CD4-positive, alpha-beta T cell treated with Interleukin-1 beta for 1 hour (primary cell): ENCODE measurements at places on chromosomes 6 and 20.

DNA sequence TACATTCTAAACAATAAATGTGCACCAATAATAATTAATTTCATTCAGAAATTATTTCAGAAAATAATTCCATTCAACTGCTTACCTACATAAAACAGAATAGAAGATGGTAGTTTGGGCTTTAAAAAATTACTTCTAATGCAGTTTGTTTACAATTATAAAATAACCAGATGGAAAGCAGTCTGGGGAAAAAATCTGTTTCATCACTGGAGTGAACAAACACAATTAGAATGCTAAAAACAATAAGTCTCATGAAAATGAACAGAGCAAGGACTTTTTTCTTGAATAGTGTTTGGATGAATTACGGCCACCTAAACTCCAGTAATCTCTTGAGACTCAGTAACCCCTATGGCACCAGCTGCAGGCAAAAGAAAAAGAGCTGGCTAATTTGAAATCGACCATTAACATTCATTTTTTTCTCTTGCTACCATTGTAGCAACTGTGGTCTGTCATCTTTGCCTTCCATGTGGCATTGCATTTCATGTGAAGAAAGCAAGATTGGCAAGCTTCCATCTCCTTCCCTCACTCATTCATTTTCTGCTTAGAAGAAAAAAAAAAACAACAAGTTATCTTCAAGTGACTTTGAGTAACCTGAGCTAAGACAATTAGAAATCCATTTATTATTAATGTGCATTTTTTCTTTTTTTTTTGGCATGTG, 88.4 kb upstream of the CEP85L start:
- no peak for DNase-seq

- DNase-seq, result no peak
These were observed 73.6 kb downstream of the ERMARD start for GRCh38 chr6:169824848-169825557.

DNA sequence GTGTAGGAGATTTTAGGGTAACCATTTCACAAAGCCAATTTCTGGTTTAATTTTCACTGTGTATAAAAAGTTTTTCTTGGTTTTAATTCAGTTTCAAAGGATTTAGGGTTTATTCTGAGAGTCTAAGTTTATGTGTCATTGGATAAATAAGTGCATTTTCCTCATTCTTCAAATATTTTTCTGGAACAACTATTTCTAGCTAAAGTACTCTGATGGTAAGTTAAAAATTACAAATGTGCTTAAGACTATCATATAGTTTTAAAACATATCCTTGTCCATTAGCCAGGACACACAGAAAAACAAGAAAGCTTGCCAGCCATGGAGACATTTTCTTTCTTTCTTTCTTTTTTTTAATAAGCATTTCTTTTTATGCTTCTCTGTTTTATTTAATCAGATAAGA, 333.0 kb downstream of the RFPL4B start:
- no peak for DNase-seq

DNA sequence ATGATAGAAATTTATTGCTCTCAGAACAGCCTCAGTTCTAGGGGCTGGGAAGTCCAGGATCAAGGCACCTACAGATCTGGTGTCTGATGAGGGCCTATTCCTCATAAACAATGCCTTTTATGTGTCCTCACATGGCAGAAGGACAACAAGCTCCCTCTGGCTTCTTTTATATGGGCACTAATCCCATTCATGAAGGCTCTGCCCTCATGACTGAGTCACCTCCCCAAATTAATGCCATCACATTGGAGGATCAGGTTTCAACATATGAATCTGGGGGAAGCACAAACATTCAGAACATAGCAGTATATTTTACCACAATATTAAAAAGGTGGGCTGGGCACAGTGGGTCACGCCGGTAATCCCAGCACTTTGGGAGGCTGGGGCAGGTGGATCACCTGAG, 58.5 kb upstream of the CCN6 start:
- DNase-seq, result no peak

- DNase-seq, result no peak
These were observed 829.4 kb downstream of the EPHA7 start for GRCh38 chr6:92589996-92590395.

DNA sequence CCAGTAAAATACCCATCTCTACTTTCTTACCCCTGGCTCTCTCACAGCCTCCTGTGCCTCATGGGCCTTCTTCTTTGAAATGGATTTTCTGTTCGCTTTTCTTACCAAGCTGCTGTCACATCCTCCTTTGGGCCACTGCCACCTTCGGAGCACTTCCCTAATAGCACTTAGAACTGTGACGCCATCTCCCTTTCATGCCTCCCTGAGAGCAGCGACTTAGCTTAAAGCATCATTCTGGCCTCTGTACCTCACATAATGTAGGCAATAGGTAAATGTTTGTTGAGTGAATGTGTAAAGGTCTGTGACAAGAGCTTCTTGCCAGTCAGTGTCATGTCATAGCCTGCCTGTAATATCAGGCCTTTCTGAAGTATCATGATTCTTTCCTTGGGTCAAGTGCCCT, 78.8 kb downstream of the ADGRG6 start:
- DNase-seq, result no peak

GRCh38 chr6:170313716-170314295, 7.2 kb downstream of the FAM120B start:
- no peak for DNase-seq

DNA sequence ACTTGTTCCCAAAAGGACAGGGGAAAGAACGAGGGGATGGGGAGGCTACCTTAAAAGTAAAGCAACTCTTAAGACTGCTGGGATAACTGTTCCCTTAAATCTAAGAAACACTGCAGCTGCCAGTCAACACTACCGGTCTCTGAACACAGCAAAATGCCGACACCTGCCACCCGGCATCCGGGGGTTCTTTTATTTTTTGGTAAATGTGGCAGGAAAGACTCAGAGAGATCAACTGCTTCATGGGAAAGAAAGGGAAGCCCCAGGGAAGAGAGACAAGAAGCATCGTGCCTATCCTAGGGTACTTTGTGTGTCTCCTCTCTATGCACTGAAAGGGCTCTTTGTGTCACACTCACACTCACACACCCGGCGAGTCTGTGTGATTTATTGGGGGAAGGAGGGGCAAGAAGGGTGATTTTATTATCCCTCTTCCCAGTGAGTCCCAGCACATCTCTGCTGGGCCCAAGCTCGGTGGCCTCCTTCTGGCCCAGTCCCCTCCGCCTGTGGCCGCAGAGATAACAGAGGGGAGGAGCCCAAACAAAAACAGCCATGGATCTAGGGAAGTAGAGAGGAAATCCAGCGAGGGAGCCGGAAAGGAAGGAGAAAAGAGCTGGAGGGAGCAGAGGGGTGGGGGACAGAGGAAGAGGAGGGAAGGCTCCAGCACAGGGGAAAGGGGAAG, 1.4 kb downstream of the FYN start:
- DNase-seq, result peak; percentile 43

DNA sequence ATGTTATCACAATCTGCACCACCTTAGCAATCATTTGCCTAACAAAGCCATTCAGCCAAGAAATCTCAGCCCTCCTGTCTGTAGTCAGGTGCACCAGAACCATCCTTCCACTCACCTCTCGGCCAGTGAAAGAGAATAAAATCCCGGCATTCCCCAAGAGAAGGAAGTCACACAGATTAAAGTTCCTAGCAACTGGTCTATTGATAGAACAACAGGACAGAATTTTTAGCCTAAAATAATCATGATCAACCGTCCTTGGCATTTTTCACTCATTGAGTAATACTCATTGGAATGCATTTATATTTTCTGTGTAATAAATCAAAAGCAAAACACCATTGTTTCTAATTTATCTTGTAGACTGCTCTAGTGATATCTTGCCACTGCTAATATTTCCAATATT, 85.7 kb upstream of the CDH4 start:
- DNase-seq, result no peak

GRCh38 chr6:44431118-44431725, 43.7 kb downstream of the CDC5L start:
- DNase-seq, result peak; percentile 46

GRCh38 chr6:82951935-82952334, 113.7 kb downstream of the UBE3D start:
- DNase-seq, result no peak

DNA sequence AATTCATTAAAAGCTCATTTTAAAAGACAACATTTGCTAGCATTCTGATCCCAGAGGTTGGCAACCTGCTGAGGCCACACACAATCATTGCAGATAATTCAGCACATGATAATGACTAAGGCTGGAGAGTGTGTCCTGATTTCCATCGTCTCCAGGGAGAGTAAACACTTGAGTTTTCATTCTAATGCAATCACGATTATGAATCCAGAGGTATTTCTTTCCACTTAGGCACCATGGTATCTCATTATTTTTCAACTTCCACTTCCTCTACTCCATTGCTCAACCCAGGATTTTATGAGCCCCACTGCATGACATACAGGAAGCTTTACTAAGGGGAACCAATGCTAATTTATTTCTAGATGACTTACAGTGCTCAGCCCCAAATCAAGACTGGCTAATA, 273.8 kb upstream of the AGPAT4 start:
- DNase-seq, result no peak

GRCh38 chr20:45500022-45500421, 15.4 kb downstream of the SPINT3 start:
- DNase-seq, result no peak

- DNase-seq, result no peak
These were observed 49.2 kb upstream of the HDAC2 start for GRCh38 chr6:114020196-114020595.

DNA sequence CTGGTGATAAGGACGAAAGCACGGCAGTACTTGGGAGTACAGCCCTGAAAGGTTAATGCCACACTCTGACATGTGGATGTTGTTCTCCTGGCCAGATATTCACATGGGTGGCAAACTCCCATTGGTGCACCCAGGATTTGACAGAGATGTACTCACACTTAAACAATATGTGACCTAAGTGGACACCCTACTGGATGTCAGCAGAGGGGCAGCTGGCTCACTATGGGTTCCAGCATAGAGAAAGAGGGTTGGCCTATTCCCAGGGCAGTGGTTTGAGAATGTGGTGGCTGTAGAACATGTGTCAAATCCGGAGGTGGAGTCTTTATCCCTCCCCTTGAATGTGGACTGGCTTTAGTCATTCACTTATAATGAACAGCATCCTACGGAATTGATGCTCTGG, 333.2 kb downstream of the DHX35 start:
- no peak for DNase-seq

DNA sequence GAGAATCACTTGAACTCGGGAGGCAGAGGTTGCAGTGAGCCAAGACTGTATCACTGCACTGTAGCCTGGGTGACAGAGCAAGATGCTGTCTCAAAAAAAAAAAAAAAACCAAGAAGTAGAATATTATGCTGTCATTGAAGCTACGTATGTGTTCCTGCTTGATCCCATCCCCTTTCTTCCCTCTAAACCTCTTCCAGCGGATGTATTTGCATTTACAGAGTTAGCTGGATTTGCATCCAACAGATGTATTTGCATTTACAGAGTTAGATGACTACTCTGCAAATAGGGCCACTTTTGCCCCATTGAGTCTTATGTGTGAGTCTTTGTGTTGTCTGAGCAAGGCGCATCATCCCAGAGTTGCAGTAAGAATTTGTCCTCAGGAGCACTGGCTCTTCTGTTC, 24.9 kb upstream of the IPCEF1 start:
- DNase-seq, result no peak

DNA sequence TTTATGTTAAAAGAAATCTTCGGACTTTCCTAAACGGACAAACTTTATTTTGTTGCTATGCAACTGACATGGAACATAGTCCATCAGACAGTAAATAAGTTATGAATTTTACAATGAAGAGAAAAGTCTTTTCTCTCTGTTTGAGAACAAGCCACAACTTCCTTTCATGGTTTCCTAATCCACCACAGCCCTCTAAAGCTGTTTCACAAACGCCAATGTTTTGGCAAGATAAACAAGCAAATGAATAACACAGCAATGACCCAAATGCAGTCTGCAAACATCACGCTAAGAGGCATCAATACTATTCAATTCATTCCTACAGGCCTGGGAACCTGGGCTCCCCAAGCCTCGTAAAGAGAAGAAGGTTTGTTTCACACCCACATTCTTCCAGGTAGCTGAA, 60.4 kb downstream of the HAO1 start:
- DNase-seq, result no peak

DNA sequence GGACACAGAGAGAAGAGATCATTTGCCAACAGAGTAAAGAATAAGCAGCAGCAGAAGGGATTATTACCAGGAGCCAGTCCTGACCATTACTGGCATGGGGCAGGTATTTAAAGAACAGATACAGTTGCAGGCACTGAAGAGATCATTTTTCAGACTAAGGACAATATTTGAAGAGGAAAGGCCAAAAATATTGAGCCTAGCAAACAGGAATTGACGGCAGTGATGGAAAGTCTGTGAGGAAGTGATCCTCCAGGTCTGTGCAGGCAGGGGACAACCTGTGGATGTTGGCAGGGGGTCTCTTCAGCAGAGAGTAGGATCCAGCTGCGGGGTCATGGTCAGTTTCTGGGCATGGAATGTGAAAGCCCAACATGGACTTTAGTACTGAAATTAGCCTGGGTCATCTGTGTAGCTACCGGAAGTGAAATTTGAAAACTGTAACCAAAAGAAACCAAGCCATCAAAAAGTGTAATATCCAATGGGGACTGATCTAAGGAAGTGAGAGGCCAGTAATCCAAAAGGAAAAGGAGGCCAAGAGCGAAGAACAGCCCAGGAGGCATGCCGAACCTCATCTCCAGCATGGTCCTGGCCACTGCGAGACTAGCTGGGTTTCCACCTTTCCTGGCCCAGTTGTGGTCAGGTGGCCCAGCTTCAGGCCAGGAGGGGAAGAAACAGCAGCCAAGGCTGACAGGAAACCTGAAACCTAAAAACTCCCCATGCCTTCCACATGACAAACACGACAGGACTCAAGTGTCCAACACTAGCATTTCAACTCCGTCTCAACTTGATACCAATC, 115.1 kb upstream of the TNFAIP3 start:
- DNase-seq, result no peak
